ENCODE measurements at places on chromosomes 5 and 9. TPM values are rescaled to one million over a fixed set of nuclear protein-coding genes. Genes with fewer than 3 reads are reported as not detected.

GRCh38 chr5:176889321-176890280, 9.5 kb downstream of the HK3 start:
- DNase-seq, result no peak

- DNase-seq, result no peak
Measured at GRCh38 chr5:176775409-176775808, 35.0 kb upstream of the UNC5A start.

GRCh38 chr5:111398013-111398412, 114.3 kb downstream of the STARD4 start:
- DNase-seq, result no peak

The GBGT1 gene
- total RNA-seq, result not detected

The SV2C gene
- total RNA-seq, result not detected

GRCh38 chr5:137431051-137431450, 68.1 kb downstream of the SPOCK1 start:
- no peak for DNase-seq

The NREP gene
- 48.5 TPM for total RNA-seq

The ZBTB5 gene
- 12.5 TPM for total RNA-seq

The LPAR1 gene
- total RNA-seq, result not detected

- no peak for DNase-seq
Measured at GRCh38 chr5:68711293-68712200, 382.3 kb upstream of the SLC30A5 start.

GRCh38 chr5:13955896-13956295, 11.4 kb upstream of the DNAH5 start:
- DNase-seq, result no peak

The ADAMTS19 gene
- total RNA-seq, result not detected

The PDE6A gene
- total RNA-seq, result not detected

DNA sequence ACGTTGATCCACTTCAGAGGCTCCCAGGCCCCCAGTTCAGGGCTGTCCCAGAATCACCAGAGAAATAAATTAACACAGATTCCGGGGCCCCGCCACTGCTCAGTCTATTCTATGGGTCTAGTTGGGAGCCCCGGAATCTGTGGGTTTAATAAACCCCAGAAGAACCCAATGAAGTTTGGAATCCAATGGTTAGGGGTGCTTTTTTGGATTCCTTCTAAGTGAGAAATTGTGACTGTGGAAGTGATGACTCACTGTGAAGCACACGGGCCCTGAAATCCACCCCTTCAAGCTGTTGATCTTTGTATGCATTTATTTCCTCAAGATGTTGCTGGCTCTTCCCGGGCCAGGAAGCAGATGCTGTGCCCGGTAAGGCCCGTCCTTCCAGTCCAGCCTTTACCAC, 57.3 kb upstream of the SLC28A3 start:
- no peak for DNase-seq

The SGCD gene
- total RNA-seq, result not detected

The CD72 gene
- total RNA-seq, result not detected

DNA sequence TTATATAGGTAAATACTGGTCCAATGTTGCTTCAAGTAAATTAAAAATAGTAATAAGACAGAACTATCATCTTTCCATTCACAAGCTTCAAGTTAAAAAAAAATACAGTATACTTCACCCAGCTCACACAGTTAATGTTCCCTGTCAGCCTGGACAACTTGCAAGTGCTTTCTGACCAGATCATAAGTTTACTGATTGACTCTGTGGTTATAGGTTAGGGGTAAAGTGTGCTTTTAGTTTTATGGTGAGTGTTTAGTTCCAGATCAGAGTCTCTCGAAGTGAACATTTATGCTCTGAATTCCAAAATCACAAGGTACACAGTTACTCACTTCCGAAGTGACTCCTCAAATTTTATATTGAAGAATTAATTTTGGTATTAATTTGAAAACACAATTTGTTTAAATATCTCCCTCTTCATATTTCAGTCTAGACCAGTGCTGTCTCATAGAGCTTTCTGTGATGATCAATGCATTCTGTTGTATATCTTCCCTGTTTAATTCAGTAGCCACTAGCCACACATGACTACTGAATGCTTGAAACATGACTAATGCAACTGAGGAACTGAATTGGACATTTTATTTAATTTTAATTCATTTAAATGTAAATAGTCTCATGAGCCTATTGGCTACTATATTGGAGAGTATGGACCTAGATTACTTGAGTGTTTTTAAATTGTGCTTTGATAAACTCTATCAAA, 90.7 kb downstream of the MEF2C start:
- DNase-seq, result no peak

The KIF4B gene
- total RNA-seq, result 0.11 TPM

DNA sequence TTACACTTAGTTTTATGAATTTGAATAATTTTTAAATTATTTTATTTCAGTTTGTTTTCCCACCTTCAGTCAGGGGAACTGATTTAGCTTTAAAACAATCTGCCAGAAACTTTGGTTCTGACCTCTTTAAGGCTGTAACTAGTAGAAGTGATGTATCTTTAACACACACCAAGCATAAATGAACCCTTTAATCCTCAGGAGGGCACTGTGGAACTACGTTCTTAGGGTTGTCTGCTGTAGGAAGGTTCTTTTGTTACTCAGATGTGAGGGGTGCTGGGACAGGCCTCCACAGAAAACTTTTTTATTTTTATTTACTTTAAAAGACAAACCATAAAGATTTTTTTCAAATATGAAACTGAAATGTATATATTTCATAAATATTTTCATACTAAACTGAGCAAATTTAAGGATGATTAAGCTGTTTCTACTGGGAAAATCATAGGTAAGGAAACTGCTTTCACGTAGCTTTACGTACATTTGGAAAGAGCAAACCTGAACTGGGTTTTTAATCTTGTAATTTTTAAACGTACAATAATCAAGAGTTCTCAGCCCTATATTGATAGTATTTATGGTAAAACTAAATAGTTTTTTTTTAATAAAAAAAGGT, 5.3 kb downstream of the KLF4 start:
- peak; percentile 68 for DNase-seq

The ANXA1 gene
- total RNA-seq, result 0.20 TPM

GRCh38 chr5:12013351-12013750, 109.1 kb upstream of the CTNND2 start:
- DNase-seq, result no peak

The PCDHB7 gene
- not detected for total RNA-seq
